Substantia nigra (tissue), 51 donors: ENCODE measurements at places on chromosomes 3 and 15.
A peak's percentile ranks its signal among the peaks of the same experiment; 100 is the strongest.

GRCh38 chr3:31635545-31635944 is 102.8 kb downstream of the STT3B start:
- no peak for DNase-seq

- DNase-seq, result no peak
These were observed 48.8 kb downstream of the WWTR1 start for GRCh38 chr3:149608987-149609386.

- DNase-seq, result no peak
These were observed 213.2 kb downstream of the XXYLT1 start for GRCh38 chr3:195057716-195058115.

DNA sequence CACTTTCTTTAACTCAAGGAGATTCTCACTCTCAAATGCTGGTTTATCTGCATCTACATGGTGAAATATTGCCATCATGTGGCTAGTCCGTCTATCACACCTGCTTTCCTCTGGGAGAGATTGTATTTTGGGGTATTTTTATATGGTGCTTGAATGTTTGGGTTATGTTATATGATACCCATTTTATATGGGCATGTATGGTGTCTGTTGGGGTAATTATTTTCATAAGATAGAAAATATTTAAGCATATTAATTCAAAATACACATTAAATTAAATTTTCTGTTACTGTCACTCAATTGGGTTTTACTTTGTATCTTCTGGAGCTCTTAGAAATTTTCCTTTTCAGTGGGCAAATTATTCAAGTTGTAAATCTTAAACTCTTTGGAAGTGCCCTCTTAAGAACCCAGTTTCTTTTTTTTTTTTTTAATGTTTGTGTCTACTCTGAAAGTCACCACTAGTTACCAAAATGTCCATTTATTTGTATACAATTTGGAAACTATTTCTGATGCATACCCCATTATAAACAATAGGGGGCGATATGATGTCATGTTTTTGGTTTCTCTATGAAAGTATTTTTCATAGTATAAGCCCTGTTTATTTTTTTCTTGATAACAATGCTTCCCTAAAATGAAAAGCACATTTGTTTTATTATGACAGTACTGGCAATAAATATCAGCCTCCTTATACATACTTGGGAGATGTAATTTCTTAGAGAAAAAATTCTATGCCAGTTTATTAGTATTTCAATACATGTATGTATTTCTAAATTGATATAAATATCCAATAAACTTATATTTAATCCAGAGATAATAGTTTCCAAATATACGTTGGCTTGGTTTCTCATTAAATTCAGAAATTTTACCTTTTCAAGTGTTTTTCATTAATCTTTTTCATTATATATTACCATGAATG is 36.1 kb upstream of the PLSCR5 start:
- DNase-seq, result no peak

DNA sequence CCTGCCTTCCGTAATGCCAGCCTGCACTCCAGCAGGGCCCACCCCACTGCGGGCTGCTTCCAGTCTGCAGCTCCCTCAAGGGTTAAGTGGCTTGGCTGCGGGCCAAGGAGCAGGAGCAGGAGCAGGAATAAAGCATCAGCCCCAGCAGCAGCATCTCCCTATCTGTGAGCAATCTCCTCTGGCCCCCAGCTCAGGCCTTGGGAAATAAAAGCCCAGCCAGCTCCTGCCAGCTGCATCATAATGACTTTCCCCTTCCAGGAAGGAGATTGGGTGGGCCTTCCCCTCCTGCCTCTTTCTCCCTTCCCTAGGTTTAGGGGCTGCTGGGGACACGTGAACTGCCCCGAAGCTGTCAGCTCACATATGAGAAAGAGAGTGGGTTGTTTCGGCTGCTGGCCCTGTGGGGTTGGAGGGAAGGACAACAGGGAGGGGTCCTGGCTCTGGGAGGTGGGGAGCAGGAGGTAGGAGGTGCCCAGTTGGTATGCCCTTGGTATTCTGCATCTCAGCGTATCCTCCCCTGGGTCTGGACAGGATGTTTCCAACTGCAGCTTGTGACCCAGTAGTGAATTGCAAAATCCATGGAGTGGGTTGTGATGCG is 34.6 kb upstream of the FGD5 start:
- DNase-seq, result no peak

GRCh38 chr3:35800960-35801459 is 161.7 kb downstream of the ARPP21 start:
- no peak for DNase-seq

DNA sequence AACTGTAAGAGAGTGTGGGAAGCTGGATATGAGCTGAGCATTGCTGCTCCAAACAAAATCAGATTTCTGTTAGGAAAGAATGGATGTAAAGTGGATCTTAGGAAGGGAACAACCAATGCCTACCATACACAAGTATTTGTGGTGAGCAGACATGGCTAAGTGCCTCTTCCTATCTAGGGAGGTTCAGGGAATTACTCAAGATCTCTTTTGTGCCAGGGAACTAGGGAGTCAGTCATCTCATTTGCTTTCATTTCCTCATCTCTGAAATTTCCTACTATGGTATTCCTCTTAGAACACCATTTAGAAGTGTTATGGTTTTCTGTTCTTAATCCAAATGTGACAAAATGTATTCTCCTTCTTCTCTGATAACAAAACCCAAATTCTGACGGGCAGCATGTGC is 396.5 kb downstream of the FHIT start:
- DNase-seq, result no peak

DNA sequence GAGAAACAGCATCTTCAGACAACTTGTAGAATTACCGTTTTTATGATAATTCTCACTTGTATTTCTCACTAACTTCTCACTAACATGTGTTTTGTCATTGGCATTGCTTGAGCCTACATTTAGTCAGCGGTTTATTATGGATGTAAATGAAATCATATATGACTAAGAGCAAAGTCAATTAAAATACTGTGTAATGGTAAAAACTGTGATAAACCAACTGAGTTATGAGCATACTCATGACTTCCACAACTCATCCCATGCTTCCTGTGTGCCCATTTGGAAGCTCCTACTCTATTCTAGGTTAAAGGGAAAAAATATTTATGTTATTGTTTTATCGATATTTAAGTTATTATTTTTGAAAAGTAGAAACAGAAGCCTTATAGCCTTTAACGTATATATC is 12.8 kb downstream of the PXK start:
- no peak for DNase-seq

DNA sequence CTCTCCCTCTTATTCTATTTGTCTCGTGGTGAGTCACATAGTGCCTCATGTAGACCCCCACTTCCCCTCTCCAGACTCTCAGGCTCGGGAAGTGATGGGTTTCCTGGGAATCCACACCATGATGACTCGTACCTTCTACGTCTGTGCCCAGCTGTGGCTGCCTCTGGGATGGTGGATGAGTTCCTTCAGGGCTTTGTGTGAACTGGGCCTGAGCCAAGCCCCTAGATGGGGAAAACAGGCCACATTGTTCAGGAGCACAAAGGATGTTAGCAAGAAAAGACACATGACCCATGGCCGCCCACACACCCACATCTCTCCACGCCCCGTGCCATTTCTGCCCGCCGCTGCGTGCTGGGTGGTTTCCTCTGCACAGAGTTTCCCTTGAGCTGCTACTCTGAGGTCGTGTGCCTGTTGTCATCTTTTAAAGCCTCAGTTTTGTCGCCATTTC is 10.5 kb downstream of the ISG20 start:
- DNase-seq, result peak; percentile 81

DNA sequence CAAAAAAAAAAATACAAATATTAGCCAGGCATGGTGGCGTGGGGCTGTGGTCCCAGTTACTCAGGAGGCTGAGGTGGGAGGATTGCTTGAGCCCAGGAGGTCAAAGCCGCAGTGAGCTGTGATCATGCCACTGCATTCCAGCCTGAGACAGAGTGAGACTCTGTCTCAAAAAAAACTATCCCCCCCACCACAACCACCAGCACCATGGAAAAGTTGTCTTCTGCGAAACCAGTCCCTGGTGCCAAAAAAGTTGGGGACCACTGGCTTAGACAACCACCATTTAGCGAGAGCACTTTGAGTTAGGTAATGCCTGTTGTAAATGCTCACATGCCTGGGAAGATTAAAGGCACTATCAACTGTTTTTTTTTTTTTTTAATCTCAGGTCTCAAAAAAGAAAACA is 15.4 kb downstream of the ARHGAP31 start:
- DNase-seq, result no peak

DNA sequence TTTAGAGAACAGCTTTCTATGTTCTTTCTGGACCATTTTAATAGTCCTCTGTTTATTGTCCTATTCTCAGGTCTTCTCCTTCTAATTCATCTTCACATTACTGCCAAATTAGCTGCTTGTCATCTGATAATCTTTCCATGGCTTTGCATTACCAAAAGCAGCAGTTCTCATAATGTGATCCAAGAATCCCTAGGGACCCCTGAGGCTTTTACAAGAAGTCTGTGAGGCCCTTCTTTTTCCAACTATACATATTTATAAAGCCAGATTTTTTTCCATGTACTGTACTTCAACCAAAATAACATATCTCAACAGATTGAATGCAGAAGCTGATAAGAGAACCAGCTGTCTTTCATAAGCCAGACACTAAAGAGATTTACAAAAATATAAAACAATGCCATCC is 162.5 kb upstream of the BFSP2 start:
- no peak for DNase-seq

- DNase-seq, result no peak
These were observed 752 bp downstream of the CEP63 start for GRCh38 chr3:134486577-134487041.

DNA sequence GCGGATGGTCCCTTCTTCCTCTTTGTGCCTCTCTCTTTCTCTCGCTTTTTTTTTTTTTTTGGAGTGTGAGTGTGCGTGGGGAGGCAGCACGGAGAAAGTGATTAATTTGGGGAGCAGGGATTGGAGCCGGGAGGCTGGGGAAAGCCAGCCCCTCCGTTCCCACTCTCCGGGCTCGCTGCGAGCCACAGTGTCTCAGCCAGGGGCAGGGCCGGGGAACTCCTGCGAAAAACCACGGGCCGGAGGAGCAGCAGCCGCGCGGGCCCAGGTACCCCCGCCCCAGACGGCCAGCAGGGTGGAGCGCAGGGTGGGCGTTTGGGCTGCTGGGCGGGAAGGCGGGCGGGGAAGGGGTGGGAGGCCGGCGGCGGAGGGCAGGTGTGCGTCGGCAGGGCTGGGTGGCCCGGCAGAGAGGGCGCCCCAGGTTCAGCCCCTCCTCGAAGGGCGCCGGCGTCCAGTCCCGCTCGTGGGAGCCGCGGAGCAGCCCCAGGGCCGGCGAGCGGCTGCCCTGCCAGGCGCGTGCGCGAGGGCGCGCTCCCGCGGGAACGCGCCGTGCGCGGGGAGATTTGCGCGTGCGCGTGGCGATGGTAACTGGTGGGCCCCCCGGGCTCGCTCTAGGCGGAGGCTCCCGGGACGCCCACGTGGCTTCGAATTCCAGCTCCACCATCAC is 1.4 kb downstream of the CHL1 start:
- DNase-seq, result no peak

- no peak for DNase-seq
These were observed 15.0 kb upstream of the BCHE start for GRCh38 chr3:165852191-165852590.

GRCh38 chr15:100170291-100171210 is 171.2 kb downstream of the ADAMTS17 start:
- no peak for DNase-seq

GRCh38 chr3:191366675-191367074 is 36.3 kb upstream of the UTS2B start:
- DNase-seq, result no peak

GRCh38 chr15:64912379-64913325 is 950 bp downstream of the ANKDD1A start:
- no peak for DNase-seq

DNA sequence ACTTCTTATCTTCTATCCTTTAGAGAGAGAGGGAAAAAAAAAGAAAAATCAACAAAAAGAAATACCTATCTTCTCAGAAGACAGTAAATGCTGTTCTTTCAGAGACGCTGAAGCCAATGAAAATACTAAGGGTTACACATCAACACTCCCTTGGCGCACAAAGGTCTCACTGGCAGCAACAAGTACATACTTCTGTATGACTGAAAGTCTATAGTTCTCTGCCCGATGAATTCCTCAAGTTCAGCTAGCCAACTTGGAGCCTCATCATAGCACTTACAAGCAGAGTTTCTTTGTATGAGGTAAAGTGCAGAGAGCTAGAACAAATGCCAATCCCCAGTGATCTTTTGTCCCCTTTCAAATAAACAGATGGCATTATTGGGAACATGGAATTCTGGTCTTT is 62.7 kb downstream of the CPNE4 start:
- DNase-seq, result no peak

DNA sequence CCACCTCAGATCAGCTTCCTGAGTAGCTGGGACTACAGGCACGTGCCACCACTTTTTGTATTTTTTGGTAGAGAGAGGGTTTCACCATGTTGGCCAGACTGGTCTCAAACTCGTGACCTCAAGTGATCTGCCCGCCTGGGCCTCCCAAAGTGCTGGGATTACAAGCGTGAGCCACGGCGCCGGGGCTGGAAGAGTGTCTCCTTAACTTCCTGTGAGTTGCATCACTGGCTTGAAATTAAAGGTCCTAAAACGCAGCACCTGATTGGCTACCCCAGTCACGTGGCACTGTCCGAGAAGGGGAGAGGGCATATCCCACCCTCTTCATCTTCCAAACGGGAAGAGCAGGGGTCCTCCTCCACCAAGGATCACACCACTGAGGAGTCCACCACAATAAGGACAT is 5.5 kb upstream of the FAM174B start:
- no peak for DNase-seq

- no peak for DNase-seq
These were observed 552.9 kb upstream of the SUCLG2 start for GRCh38 chr3:68207327-68207726.

- no peak for DNase-seq
These were observed 507 bp upstream of the VHL start for GRCh38 chr3:10140996-10141546.

DNA sequence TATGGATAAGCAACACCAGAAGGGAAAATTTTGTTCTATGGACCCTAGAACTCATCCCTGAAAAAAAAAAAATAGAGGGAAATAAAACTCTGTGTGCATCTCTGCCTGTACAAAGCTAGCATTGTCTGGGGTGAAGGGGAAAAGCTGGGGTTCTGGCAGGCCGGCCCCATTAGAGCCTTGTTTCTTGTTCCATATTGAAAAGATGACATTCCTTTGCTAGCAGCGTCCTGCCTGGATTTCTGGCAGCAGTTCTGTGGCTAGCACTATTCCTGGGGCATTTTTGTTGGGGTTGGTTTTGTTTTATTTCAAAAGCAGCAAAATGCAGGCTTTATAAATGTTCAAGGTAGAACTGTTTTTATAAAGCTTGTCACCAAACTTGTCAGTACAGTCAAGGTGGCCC is 45.2 kb downstream of the RARB start:
- DNase-seq, result peak; percentile 10
